ENCODE measurements at places on chromosomes 5 and 9.

DNA sequence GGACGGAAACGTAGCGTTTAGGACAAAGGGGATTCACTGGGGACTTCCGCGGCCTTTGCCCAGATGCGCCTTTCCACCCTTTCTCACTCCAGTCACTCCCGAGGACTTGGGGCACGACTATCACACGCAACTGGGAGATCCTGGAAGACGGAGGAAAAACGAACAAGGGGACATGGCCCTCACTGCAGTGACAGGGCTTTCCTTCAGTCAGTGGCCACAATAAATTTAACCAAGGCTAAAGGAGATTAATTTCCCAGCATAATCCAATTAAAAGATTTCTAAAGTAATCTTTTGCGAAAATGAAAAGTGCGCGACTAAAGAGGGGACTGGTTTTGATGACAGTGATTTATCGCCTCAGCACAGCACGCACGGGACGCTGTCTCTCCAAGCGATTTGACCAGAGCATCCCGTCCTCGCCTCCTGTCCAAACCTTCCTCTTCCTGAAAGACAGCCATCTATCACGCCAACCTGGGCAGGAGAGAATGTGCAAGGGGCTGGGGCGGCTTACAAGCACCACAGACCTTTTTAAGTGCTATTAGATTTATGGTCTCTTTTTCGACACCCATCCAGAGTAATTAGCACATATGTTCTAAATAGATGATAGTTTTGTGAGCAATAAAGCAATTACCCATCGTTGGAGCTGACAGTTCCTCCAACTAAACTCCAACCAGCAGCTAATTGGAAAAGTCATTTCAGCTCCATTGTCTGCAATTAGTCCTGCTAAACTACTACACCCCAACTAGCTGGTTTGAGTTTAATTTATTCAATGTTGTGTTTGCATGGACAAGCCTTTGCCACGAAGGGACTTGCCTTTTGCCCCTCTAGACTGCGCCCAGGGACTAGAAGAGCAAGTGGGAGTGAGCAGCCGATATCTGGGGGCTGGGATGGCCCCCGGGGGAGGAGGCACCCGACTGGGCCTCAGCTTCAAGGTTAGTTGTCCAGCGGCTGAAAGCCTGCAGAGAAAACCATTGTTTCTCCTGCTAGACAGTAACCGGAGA lies 7.4 kb downstream of the NR2F1-AS1 start:
- no peak for DNase-seq

DNA sequence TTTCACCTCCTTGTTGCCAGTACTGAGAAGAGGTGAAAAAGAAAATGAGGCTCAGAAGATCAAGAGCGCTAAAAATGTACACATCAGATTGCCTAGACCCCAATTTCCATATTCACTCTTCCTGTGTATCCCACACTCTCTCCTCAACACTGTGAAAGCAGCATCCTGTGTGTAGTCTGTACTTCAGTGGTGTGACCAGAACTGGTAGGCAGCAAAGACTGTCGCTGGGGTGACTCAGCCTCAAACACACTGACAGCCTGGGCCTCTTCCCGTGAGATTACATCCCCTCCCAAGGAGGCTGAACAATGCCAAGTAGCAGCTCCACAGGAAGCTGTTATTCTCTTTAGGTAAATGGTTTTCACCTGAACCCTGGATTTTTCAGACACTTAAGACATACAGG lies 135.5 kb downstream of the CCDC192 start:
- no peak for DNase-seq

- DNase-seq, result no peak
Measured at GRCh38 chr9:16358751-16359150, 511.7 kb downstream of the BNC2 start.

DNA sequence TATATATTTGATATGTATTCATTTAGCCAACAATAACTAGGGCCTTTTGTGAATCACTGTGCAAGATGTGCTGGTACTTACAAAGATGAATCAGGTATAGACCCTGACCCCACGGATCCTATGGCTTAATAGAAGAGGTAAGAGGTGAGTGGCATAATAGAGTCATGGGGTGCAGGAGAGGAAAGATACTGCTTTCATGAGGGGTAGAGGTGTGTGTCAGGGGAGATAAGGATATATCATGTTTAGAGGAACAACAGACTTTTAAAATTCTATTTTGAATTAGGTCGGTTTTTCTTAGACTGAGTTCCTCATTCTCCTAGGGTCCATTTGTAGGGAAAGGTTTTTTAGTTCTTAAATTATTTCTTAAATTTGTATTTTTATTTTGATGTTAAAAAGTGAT lies 27.8 kb downstream of the ZCCHC7 start:
- DNase-seq, result no peak

DNA sequence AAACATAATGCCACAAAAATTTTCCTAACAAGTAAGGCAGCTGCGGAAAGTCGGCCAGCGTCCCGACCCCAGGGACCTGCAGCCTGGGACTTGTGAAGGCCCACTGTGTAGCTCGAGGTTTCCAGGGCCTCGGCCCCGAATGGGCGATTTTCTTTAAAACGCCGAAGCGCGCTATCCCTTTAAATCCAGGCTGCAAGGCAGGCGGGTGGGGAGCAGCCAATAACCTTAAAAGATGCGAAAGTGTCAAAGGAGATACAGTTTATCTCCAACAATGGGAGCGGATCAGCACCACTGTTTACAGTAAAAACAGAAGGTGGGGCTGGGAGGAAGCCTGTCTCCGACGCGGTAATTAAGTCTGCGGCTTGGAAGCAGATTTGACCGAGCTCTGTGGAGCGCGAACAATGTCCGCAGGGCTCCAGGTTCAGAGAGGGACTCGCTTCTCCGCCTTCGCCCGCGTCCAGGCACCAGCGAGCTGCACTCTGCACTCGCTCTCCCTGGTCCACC lies 1.7 kb upstream of the ZSWIM6 start:
- DNase-seq, result no peak

- no peak for DNase-seq
Measured at GRCh38 chr5:28344836-28345433, 1306.5 kb upstream of the CDH9 start.

DNA sequence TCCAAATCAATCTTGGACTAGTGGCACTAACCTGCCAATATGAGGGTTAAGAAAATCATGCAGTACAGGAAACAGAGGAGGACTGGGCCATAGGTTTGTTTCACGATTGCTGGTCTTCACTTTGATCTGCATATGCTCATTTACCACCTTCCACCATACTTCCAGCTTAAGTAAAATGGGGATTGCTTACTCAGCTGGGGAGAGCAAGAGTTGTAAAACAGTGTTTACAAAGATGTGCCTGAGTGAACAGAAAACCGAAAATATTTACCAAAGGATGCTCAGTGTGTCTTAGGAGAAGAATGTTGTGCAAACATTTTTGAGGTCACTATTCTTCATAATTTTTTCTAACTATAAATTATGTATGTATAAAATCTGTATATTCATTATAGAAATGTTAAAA lies 65.1 kb upstream of the DNAH5 start:
- DNase-seq, result no peak

- DNase-seq, result no peak
Measured at GRCh38 chr9:134695144-134695543, 53.5 kb downstream of the COL5A1 start.

GRCh38 chr5:113090336-113091106 lies 113.9 kb downstream of the DCP2 start:
- no peak for DNase-seq

DNA sequence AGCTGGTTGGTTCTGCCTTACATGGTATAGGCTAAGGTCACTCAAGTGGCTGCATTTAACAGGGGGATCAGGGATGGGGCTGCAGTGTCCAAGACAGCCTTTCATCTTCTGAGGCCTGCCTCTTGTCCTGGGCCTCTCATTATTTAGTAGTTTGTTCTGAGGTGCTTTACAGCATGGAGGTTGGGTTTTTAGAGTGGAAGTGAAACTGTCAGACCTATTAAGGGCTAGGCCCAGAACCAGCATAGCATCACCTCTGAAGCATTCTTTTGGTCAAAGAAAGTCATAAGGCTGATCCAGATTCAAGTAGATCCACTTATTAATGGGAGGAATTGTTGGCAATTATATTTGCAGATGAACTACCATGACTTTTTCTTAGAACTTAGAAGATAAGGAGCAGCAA lies 146.0 kb upstream of the NMUR2 start:
- no peak for DNase-seq

DNA sequence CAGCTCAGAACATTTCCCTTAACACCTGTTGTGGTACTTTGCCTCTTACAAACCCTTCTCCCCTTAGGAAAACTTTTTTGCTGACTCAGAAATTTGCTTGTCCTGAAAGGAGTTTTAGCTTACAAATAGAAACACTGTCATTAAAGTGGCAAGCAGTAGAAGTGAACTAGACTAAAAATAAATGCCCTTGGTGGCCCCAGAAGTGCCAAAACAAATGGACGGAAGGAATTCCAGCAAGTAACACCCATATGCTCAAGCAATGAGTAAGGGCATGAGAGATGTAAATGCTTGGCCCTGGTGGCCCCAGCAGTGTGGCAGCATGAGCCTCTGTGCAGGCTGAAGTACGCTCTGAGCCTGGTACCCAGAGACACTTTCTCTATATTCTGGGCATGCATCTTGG lies 8.6 kb downstream of the VLDLR start:
- DNase-seq, result no peak

GRCh38 chr5:74390822-74391221 lies 249.7 kb downstream of the ENC1 start:
- DNase-seq, result no peak

DNA sequence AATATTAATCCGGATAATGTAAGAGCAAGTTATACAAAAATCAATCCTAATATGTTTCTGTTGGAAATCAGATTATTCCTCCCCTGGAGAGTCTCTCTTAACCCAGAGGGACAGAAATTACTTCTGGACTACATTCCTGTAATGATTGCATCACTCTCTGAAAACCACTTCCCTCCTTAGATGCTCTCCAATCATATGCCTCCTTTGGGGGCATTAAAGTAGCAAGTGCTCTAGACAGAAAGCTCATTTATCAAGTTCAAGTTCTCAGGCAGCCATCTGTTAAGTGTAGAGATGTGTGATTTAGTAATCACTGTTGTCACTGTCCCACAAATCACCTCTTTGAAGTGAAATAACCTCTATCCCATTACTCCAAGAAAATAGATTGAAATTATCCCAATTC lies 247.1 kb downstream of the SLCO4C1 start:
- DNase-seq, result no peak

DNA sequence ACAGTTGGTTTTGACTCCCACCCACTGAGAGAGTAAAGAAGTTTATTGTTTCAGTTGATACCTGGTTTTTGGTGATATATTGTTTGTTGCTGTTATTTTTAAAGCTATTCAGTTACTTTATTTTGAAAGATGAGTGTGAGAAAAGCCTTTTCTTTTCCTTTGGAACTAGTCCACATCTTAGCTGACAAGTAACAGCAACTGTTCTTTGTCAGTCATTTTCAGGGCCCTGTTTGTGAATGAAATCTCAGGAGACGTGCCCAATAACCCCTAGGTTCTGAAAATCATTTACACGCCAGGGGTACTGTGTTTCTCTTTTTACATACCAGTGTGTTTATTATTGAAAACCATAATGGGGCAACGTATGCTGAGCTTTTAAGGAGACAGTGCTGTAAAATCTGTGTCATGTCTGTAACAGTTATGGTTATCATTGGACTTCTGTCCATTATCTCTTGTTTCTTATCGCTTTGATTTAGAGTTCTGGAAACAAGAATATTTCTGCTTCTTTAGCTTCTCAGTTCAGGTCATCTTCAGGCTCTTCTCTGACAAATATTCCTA lies 75.0 kb downstream of the LIX1 start:
- DNase-seq, result no peak

- no peak for DNase-seq
Measured at GRCh38 chr9:87039809-87040392, 92.6 kb upstream of the GAS1 start.

DNA sequence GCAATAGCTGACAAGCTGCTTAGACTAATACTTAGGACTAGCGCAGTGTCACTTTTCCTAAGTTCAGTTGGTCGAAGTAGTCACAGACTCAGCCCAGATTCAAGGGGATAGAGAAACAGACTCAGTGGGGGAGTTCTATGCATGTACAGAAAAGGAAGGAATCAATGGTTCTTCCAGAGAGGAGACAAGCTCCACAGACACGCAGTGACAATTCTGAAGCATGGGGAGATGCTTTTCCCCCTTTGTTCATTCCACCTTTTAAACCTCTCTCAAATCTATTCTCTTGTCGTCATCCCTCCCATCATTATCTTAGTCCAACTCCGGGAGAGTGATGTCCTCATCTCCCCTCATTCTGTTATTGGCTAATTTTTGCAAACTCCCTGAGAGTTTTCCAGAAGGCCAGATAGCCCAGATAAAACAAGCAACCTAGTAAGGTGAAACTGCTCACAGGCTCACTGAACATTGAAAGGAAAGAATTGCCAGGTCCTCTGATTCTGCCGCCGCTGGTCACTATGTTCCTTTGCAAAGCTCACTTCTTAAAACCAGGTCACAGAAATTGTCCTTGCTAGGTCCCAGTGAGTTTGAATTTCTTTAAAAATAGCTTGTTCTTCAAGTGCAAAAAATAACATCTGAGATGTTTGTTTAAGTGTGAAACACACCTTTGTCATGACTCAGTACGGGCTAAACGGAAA lies 13.4 kb upstream of the STRBP start:
- DNase-seq, result no peak

DNA sequence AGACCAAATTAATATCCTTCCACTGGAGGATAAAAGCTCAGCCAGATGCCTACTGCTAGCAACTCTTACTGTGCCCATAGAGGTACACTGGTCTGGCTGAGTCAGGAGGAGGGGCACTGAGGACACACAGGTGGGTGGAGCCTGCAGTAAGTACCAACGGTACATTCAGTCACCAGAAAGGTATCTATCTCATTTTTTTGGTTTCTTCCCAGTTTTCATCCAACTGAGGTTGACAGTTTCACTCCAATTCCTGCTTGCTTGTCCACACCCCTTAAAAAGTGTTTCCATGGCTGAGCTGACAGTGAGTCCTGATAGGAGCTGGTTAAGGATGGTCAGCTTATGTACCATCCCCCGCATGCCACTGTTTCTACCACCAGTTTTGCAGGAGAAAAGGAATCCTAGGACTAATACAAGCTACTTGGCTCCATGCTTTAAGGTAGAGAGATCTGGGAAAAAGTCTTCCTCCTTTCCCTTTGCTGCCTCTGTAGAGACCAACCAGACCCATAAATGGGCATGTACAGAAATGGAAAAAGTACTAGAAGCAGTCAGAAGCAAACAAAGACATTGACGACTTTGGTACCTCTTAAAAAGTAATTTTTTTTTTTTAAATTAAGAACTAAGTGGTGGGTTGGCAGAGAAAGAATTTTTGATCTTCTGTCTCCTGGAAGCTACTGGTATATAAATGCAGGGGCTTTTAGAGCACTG lies 3.2 kb downstream of the ELL2 start:
- DNase-seq, result no peak

GRCh38 chr9:120730654-120731514 lies 16.6 kb upstream of the MEGF9 start:
- DNase-seq, result no peak

DNA sequence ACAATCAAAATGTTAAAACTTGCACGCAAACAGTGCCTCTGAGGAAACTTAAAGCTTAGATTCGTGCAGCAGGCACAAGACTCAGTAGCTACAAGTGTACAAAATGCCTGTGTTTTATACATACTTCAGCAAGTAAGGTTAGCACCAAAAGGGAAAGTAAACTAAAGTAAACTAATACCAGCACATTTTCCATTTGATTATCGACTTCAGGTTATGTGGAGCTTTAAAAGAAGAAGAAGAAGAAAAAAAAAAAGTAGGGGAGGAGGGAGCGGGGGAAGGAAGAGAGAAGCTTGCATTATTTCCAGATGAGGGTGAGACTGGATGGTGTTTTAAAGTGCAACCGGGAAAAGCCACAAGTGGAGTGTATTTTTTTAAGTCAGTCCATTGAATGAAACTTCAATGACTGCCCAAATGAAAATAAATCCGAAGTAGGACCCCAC lies 596 bp upstream of the ADAMTS6 start:
- no peak for DNase-seq

GRCh38 chr5:63655043-63655442 lies 307.2 kb downstream of the HTR1A start:
- no peak for DNase-seq

GRCh38 chr9:28926306-28926705 lies 1353.0 kb upstream of the C9orf72 start:
- no peak for DNase-seq
